ENCODE measurements at places on chromosomes 3 and 15. TPM values are rescaled to one million over a fixed set of nuclear protein-coding genes. Genes with fewer than 3 reads are reported as not detected.

Gene PLSCR2
- polyA plus RNA-seq, result not detected

Gene COL6A5
- 6.0 TPM for polyA plus RNA-seq

Gene TTLL13
- not detected for polyA plus RNA-seq

Gene ANKUB1
- polyA plus RNA-seq, result not detected

Gene LIPH
- 0.46 TPM for polyA plus RNA-seq

Gene FANCD2OS
- polyA plus RNA-seq, result not detected

Gene USP50
- polyA plus RNA-seq, result not detected

Gene PPARG
- not detected for polyA plus RNA-seq

Gene CD276
- polyA plus RNA-seq, result 2.1 TPM

Gene FBXL22
- not detected for polyA plus RNA-seq

Gene C3orf18
- 0.38 TPM for polyA plus RNA-seq

Gene PARP15
- 0.61 TPM for polyA plus RNA-seq

Gene PFKFB4
- 14.0 TPM for polyA plus RNA-seq

Gene ATP13A5
- not detected for polyA plus RNA-seq

Gene SLC12A1
- polyA plus RNA-seq, result not detected

Gene ANKRD28
- 25.0 TPM for polyA plus RNA-seq

Gene GRIP2
- polyA plus RNA-seq, result not detected

Gene BBS4
- polyA plus RNA-seq, result 34.3 TPM

Gene IQCF5
- polyA plus RNA-seq, result not detected

Gene EFHB
- polyA plus RNA-seq, result 2.4 TPM

Gene NT5DC2
- 150 TPM for polyA plus RNA-seq

Gene C3orf49
- not detected for polyA plus RNA-seq

Gene DLL4
- polyA plus RNA-seq, result 0.30 TPM

Gene ERICH6
- not detected for polyA plus RNA-seq

Gene RNF7
- 74.5 TPM for polyA plus RNA-seq

Gene SAMD7
- polyA plus RNA-seq, result not detected

Gene ZKSCAN7
- not detected for polyA plus RNA-seq

Gene STRIT1
- not detected for polyA plus RNA-seq

Gene SETMAR
- 18.2 TPM for polyA plus RNA-seq

Gene MRAS
- 5.4 TPM for polyA plus RNA-seq

Gene ALPK3
- 1.0 TPM for polyA plus RNA-seq

Gene PLSCR5
- polyA plus RNA-seq, result not detected

Gene TNFSF10
- 0.52 TPM for polyA plus RNA-seq

Gene FAM107A
- not detected for polyA plus RNA-seq

Gene CRELD1
- 24.5 TPM for polyA plus RNA-seq

Gene TUSC7
- not detected for polyA plus RNA-seq

Gene PPP1R2
- 18.7 TPM for polyA plus RNA-seq

Gene THSD4
- not detected for polyA plus RNA-seq

Measured in K562 (cell line).